ENCODE measurements at places on chromosomes 3 and 15. TPM values are rescaled to one million over a fixed set of nuclear protein-coding genes. Genes with fewer than 3 reads are reported as not detected.

The LIPC gene
- total RNA-seq, result 1.5 TPM

The PDIA3 gene
- 115 TPM for total RNA-seq

The STXBP5L gene
- 0.09 TPM for total RNA-seq

The ARPP21 gene
- total RNA-seq, result not detected

The RGMA gene
- not detected for total RNA-seq

The GOLGA6B gene
- total RNA-seq, result not detected

The PLA2G4E gene
- total RNA-seq, result not detected

GRCh38 chr3:9345041-9345440 is 17.8 kb upstream of the THUMPD3 start:
- DNase-seq, result no peak

DNA sequence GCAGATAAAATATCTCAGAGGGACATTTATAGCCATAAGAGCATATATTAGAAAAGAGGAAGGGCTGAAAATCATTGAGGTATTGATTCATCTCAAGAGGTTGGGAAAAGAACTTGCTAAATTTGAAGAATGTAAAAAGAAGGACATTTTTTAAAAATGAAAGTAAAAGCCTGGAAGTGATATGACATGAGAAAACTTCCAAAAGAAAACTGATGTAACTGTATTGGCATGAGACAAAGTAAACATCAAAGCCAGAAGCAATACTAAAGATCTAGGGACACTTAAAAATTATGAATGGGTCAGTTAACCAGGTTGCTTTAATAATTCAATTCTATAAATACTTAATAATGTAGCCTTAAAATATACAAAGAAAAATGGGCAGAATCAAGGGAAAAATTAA is 31.9 kb downstream of the CEP63 start:
- DNase-seq, result no peak

DNA sequence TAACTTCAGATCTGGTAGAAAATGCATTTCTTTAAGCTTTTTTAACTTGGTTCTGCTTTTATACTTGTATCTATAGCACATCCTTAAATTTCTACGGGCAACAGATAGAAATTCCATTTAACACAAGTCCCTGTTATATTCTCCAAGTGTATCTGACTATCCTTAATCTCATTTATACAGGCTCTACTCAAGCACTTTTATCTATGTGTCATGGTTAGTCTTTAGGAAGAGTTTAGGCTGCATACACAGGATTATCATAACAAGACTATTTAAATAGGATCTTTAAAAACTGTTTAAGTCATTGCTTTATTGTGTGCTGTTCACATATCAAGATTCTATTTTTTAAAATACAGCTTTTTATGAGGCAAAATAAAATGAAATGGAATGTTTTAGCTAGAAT is 52.7 kb downstream of the SETD5 start:
- no peak for DNase-seq

GRCh38 chr3:81352867-81353266 is 408.6 kb downstream of the GBE1 start:
- DNase-seq, result no peak

DNA sequence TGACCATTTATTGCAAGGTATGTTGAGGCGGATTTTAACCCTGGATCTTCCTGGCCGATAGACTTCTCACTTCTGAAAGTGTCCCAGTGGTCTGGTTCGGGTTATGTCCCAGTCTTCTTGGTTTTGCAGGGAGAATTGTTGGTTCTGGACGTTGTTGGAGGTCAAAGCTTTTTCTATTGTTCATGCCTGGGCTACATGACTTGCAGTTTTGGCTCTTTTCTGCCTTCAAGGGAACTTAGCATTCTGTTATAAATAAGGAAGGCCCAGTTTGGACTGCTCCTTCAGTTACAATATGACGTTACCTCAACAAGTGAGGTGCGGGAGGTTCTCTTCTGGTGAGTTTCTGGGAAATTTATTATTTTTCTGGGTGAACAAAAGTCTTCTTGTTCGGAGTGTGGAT is 614.3 kb downstream of the DIPK2A start:
- DNase-seq, result no peak

DNA sequence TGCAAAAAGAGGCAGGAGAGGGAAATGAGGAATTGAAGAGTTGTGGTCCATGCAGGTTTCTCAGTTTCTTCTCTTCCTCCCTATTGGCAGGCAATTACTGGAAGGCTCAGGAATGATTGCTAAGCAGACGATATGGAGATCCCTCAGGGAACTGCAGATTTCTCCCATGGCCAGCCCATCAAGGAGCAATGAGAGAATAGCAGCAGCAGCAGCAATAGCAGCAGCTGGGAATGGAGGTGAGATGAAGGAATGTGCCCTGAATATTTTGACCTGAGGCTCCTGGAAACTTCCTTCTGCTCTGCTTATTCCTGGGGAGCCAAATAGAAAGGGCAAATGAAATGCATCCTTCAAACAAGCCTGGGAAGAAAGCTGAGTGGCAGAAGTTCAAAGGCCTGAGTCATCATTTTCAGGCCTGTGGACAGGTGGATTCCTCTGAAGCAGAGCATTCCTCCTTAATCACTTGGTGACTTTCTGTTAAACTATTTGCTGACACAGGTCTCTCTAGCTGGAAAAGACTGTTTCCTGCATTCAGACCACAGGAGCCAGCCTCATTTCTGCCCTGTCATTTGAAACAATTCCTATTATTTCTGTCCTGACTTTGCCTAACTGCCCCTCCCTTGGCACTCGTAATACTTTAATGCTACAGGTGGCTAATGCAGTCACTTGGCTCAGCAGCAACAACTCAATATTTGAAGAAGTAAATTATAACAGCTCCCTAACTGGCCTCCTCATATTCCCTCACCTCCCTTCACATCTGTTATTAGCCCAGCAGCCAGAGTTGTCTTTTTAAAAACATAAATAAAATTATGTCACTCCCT is 146.9 kb upstream of the GADL1 start:
- DNase-seq, result peak; percentile 42

DNA sequence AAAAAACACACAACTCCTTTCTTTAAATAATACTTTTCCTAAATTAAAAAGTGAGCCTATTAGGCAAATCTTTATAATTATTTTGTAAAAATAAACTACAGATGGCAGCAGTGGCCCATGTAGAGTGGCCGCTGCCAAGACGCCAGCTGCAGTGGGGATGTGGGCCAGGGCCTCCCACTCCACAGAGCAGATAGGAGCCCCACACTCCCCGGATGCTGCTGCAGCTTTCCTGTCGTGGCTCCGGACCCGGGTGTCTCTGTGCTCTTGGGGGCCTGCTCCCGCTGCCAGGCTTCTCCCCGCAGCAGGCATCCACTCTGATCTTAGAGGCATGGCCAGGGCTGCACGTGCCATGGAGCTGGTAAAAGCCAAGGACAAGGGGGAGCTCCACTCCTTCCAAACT is 67.5 kb downstream of the PROS1 start:
- DNase-seq, result no peak

DNA sequence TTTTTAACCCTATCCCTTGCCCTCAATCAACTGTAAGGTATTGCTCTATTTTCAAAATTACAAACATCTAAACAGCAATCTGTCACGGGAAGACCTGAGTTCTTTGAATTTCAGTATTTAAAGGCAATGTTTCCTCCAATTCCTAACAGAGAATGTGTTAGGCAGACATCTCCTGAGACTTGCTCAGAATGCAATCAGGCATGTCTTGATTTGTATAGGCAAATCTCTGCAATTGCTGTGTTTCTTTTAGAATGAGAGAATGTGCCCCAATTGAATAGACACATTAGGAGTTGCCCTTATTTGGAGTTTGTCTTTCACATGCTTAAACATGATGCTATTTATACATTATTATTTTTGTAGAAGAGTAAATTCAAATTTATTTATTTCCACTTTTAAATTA is 205.6 kb downstream of the CADM2 start:
- no peak for DNase-seq

DNA sequence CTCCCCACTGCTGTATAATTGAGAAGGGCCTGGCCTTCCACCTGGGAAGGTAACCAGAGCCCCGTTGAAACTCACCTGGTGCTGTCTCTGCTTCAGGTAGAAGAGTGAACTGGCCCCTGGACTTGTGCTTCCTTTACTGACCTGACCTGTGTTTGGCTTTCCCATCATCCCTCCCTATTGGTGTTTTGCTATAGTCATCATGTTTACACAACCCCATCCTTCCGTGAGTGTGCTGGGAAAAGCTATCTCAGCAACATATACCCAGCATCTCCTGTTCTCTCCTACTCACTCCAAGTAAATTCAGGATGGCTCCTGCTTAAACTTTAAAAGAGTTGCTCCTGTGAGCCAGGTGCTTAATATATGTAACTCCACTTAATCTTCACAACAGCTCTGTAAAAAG is 77.2 kb upstream of the TSC22D2 start:
- no peak for DNase-seq
